ENCODE measurements at places on chromosomes 6 and 20. TPM values are rescaled to one million over a fixed set of nuclear protein-coding genes. Genes with fewer than 3 reads are reported as not detected.

HLA-DOB gene
- 0.19 TPM for polyA plus RNA-seq

UNC5CL gene
- polyA plus RNA-seq, result 7.9 TPM

ADGB gene
- 0.34 TPM for polyA plus RNA-seq

PAK5 gene
- polyA plus RNA-seq, result 0.55 TPM

ENPP1 gene
- 17.3 TPM for polyA plus RNA-seq

BMP5 gene
- 2.5 TPM for polyA plus RNA-seq

PPIL6 gene
- 19.1 TPM for polyA plus RNA-seq

MYT1 gene
- polyA plus RNA-seq, result 0.79 TPM

GRM1 gene
- polyA plus RNA-seq, result 0.27 TPM

EPB41L1 gene
- polyA plus RNA-seq, result 82.8 TPM

TXLNB gene
- polyA plus RNA-seq, result 2.2 TPM

RSPH4A gene
- 3.3 TPM for polyA plus RNA-seq

LIME1 gene
- 8.6 TPM for polyA plus RNA-seq

RFX6 gene
- 0.06 TPM for polyA plus RNA-seq

ADA gene
- 7.5 TPM for polyA plus RNA-seq

Measured in right renal pelvis (tissue), 4 donors.